Central memory CD4-positive, alpha-beta T cell (primary cell): ENCODE measurements at places on chromosomes 16 and 17.

- DNase-seq: no peak
Measured at GRCh38 chr17:55580596-55581133, 69.4 kb upstream of the SMIM36 start.

DNA sequence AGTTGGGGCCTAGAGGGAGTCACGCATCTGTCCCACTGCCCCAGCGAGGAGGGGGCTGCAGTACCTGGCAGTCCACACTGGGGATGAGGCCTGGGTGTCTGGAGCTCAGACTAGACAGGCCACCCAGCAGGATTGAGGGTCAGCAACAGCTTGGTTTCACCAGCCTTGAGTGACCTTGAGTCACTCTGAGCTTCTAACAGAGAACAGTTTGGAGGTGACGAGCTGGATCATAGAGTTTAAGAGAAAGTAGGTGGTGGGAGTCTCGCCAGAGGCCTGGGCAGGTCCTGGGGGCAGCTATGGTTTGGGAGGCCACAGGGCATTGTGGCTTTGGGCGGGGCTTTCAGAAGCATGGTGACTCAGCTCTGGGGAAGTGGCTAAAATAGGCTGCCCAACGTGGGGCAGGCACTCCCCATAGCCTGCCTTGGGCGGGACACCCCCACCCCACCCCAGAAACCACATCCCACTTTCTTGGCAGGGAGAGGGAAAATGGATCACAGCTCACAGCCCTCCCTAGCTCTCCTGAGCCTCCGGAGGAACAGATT is 20.5 kb downstream of the CDC42EP4 start:
- DNase-seq: no peak

GRCh38 chr17:35044181-35044580 is 19.3 kb downstream of the RFFL start:
- DNase-seq: no peak

GRCh38 chr16:52863000-52863399 is 189.7 kb downstream of the CHD9NB start:
- no peak for DNase-seq

- DNase-seq: no peak
Measured at GRCh38 chr17:62870552-62870971, 62.4 kb upstream of the MARCHF10 start.

GRCh38 chr16:73354434-73354833 is 306.5 kb upstream of the ZFHX3 start:
- no peak for DNase-seq

DNA sequence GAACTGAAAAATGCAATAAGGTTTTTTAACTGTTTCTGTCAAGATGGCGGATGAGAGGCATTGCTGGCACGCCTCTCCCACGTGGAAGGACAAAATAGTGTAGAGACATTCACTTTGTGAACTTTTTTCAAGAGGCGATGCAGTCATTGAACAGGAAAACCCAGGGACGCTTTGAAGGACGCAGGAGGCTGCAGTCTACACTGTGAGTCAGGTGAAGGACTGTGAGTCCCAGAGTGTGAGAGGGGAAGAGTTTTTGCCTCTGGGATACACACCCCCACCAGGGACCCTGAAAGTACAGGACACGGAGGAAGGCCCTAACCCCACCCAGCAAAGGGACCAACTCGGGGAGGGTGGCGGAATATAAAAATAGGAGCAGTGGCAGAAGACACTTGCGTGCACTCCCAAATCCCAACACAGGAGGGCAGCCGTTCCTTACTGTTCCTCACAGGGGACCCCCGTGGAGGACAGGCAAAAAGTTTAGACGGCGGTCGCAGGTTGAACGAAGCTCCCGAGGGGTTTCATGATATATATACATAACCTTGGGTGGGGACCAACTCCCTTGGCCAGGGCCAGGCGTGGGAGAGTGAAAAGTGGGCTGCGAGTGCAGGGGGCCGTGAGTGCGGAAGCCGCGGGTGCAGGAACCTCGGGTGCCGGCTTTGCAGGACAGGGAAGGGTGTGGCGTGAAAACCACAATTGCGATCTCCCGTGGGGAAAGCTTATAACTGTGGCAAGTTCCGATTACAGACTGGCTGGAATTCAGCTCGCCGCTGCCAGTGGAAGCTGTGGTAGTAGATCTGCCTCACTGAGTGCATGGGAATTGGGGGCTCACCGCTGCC is 82.0 kb upstream of the ALOX12 start:
- DNase-seq: peak; percentile 51

GRCh38 chr17:62705778-62706597 is 78.5 kb downstream of the MRC2 start:
- no peak for DNase-seq

DNA sequence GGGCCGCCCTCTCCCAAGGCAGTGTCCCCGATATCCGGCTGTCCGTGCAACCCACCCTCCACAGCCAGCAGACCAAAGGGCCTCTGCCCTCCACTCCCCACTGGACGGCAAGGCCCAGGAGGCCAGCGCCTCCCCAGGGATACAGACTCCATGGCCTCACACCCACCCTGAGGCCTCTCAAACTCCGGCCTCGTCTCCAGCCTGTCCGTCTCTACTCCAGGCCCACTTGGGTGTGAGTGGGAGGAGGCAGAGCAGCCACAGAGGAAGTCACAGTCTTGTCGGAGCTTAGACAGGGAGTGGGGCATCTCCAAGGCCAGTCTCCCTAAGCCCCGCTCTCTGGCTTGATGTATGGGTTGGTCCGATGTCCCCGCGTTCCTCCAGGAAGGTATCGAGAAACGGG is 73.3 kb downstream of the SRCIN1 start:
- DNase-seq: no peak

- peak; percentile 63 for DNase-seq
Measured at GRCh38 chr17:4947411-4948165, 742 bp downstream of the PFN1 start.

DNA sequence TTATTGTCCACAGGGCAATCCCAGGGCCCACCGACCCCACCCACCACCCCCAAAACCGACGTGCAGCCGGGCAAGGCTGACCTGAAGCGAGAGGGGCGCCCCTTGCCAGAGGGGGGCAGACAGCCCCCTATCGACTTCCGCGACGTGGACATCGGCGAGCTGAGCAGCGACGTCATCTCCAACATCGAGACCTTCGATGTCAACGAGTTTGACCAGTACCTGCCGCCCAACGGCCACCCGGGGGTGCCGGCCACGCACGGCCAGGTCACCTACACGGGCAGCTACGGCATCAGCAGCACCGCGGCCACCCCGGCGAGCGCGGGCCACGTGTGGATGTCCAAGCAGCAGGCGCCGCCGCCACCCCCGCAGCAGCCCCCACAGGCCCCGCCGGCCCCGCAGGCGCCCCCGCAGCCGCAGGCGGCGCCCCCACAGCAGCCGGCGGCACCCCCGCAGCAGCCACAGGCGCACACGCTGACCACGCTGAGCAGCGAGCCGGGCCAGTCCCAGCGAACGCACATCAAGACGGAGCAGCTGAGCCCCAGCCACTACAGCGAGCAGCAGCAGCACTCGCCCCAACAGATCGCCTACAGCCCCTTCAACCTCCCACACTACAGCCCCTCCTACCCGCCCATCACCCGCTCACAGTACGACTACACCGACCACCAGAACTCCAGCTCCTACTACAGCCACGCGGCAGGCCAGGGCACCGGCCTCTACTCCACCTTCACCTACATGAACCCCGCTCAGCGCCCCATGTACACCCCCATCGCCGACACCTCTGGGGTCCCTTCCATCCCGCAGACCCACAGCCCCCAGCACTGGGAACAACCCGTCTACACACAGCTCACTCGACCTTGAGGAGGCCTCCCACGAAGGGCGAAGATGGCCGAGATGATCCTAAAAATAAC is 3.0 kb downstream of the SOX9 start:
- DNase-seq: no peak

DNA sequence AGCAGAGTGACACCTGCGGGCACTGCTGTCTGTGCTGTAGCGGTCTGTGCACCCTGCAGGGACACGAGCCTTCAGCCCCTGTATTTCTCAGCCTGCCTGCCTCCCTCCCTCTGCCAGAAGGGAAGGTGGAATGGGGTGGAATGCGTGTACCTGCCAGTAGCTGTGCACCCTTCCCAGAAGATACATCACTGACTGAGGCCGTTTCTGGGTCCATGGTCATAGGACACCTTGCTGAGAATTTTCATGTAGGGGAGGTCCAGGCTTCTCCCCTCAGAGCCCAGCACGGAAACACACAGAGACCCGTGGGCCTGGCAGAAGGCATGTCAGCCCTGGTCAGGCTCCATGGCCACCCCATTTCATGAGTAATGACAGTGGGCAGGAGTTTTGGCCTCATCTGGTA is 16.5 kb downstream of the DBNDD1 start:
- no peak for DNase-seq
